ENCODE measurements at places on chromosomes 2 and 18.

GRCh38 chr2:113770929-113771328 is 14.5 kb upstream of the SLC35F5 start:
- no peak for DNase-seq

GRCh38 chr2:6578416-6578815 is 287.3 kb downstream of the CMPK2 start:
- no peak for DNase-seq

GRCh38 chr2:120109186-120110061 is 96.5 kb downstream of the EPB41L5 start:
- peak; percentile 29 for DNase-seq

DNA sequence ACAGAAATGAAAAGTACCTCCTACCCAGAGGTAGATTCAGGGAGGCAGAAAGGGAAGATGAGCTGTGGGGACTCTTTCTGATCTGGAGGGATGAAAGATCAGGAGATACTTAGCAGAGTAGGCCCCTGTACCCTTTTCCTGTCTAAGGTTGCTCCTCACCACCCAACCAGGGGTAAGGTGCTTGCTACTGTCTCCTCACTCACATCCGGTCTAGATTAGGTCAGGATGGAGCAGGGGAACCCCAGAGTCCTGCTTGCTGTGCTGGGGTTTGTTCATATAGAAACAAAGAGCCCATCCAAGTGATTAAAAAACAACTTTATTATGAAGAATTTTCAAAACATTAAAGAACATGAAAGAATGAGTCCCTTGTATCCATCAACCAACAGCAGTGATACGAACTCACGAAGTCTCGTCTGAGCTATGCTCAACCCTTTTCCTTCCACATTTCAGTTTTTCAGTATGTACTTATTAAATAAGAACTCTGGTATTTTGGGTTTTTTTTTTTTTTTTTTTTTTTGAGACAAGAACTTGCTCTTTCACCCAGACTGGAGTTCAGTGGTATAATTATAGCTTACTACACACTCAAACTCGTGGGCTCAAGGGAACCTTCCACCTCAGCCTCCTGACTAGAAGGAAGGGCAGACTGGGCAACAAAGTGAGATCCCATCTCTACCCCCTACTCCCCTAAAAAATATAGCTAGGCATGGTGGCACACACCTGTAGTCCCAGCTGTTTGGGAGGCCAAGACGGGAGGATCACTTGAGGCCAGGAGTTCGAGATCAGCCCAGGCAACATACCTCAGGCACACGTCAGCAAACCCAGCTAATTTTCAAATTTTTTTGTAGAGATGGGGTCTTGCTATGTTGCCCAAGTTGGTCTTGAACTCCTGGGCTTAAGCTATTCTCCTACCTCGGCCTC is 28.5 kb upstream of the MCFD2 start:
- no peak for DNase-seq

GRCh38 chr18:65994302-65994701 is 243.5 kb downstream of the CDH7 start:
- DNase-seq: no peak

DNA sequence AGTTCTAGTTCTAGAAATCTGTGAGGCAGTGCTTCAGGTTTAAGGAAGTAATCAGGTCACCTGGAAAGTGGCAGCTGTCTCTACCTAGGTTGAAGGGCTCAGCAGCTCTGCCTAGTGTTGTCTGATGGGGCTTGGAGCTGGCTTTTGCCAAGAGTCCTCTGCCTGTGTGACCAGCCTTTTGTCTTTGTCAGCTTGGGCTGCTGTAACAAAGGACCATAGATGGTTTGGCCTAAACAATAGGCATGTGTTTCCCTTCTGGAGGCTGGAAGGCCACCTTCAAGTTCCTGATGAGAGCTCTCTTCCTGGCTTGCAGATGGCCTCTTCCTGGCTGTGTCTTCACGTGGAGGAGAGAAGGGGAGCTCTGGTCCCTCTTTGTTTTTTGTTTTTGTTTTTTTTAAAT is 13.3 kb downstream of the UBE2F start:
- DNase-seq: no peak

GRCh38 chr2:143524119-143524553 is 394.9 kb downstream of the ARHGAP15 start:
- peak; percentile 84 for DNase-seq

GRCh38 chr2:207983641-207984042 is 41.7 kb downstream of the PLEKHM3 start:
- no peak for DNase-seq
